Stimulated activated CD4-positive, alpha-beta T cell treated with anti-CD3 and anti-CD28 coated beads, Interleukin-4, amount 100 ng/mL, for 48 hours (primary cell): ENCODE measurements at places on chromosomes 11 and 22.

DNA sequence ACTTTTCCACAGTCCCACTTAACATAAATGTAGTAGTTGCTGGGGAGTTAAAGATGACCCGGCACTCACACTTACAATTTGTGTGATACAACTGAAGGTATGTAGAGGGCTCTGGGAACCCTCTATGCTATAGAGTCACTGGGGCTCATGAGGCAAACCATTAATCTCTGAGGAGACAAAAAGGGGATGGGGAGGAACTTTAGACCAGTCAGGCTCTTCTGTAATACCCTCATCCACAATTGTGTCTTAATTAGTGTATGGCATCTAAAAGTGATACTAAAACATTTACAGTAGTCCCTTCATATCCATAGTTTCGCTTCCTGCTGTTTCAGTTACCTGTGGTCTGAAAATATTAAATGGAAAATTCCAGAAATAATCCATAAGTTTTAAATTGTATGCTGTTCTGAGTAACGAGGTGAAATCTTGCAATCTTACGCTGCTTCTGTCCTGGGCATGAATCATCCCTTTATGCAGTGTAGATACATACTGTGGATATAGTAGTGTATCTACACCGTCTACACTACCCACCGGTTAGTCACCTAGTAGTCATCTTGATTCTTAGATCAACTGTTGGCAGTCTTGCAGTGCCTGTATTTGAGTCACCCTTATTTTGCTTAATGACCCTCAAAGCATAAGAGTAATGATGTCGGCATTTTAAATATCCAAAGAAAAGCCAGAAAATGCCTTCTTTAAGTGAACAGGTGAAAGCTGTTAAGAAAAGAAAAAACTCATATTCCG, 12.2 kb downstream of the CBL start:
- no peak for DNase-seq

- no peak for DNase-seq
Observed at GRCh38 chr11:123517559-123518364, 87.7 kb downstream of the GRAMD1B start.

DNA sequence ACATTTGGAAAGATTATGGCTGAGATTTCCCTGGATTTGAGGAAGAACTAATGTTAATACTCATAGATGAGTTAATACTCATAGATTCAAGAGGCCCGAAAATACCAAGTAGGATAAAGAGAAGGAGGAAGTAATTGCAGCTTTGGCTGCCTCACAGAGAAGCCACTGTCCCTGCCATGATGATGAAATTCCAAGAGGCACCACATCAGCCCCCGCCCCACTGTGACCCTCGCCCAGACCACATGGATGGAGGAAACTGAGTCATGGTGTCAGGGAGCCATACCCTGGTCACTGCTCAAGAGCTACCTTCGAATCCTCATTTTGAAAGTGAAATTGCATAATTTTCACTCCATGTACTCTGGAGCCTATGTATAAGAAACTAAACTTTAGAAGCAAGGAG, 92.9 kb upstream of the SLC22A12 start:
- no peak for DNase-seq

GRCh38 chr11:29063630-29064361, 953.0 kb downstream of the KCNA4 start:
- no peak for DNase-seq

DNA sequence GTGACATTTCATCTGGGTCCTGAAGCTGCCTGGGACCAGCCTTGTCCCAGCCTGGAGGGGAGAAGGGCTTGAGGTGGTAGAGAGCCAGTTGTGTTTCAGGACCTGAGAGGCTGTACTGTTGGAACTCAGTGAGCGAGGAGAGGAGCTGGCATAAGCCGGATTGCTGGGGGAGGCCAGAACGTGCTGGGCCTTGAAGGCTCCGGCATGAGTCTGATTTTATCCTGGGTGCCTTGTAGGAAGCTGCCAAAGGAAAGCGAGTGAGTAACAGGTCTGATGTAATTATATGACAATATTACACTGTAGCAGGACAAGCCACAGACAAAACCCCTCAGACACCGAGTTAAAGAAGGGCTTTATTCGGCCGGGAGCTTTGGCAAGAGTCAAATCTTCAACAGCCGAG, 17.2 kb downstream of the AP2A2 start:
- no peak for DNase-seq

- DNase-seq = no peak
Observed at GRCh38 chr11:33936725-33937604, 45.1 kb upstream of the LMO2 start.

DNA sequence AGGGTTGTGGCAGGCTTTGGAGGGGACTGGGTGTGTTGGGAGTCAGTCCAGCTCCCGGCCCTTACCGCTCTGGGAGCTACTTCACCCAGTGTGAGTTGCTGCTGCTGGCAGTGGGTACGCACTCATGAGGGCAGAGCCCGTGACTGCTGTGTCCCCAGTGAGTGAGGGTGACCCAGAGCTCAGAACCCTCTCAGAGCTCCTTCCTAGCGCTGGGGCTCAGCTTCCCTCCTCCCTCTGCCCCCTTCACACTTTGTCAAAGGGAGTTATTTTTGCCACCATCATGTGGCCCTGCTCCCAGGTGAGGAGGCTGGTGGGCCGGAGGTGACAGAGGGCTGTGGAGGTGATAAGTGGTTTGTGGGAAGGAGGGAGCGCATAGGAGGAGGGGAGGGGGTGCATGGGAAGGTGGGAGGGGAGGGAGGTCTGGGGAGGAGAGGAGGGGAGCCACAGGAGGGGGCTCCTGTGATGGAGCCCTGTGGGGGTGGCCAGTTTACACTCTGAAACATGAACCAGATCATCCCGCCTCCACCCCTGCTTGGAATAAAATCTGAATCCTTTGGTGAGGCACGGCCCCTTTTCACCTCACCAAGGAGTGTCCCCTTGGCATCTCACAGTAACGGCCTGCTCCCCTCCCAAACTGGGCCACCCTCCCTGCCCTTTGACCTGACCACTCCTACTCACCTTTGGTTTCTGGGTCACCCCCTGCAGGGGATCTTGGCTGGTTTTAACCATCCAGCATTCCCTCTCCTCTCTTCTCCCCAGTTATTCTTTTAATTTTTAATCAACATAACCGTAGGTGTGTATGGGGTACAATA, 9.9 kb downstream of the NDUFV1 start:
- no peak for DNase-seq

DNA sequence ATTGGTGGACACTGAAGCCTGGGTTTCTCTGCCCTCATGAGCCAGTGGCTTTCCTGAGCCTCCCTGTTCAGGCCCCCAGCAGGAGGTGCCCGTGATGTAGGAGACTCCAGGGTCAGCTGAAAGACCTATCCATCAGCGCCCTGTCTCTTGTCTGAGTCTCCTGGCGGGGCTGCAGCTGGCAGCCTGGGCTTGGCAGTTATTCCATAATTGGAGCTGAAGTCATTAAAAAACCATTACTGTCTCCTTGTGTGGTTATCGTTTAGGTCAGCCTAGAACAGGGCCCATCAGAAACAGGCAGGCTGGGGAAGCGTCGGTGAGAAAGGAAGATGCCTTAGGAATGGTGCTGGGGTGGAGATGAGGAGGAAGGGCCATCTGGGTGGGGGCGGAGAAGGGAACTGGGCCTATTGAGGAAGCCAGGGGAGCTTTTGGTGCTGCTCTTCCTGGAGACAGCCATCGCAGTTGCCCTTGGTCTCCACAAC, 5.0 kb downstream of the TUB start:
- DNase-seq = no peak

DNA sequence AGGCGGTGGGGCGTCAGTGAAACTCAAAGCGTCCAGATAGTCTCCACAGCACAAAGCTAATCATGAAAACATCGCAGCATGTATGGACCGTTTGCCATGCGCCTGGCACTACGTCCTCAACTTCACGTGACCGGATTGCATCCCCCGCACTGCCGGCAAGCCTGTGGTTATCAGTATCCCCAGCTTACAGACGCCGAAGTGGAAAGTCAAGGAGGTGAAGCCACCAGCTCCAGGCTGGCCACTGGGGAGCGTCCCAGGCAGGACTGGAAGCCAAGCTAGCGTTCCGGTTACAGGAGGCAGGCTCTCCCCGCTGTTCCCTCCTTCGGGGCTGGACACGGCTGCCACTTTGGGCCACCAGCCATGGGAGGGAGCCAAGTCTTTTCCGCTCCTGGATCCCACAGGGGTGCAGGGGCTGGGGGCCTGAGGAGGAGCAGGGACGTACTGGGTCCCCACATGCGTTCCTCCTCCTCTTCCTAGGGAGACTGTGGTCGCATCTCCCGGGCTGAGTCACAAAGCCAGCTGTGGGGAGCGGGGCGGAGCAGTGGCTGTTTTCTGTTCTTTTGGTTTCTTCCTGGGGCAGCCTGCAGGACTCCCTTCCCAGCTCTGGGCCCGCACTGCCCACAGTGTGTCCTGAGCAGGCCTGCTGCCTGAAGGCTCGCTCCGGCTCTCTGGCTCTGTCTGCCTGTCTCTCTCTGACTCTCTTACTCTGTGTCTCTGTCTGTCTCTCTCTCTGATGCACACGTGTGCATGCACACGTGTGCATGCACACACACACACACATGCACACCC, 4.3 kb upstream of the OSBPL5 start:
- DNase-seq = peak; percentile 20

GRCh38 chr22:38167988-38168407, 13.6 kb downstream of the PLA2G6 start:
- no peak for DNase-seq

GRCh38 chr11:68677432-68677831, 6.9 kb upstream of the GAL start:
- no peak for DNase-seq
